Activated CD8-positive, alpha-beta memory T cell treated with anti-CD3 and anti-CD28 coated beads for 48 hours (primary cell): ENCODE measurements at places on chromosomes 1 and 21.

GRCh38 chr1:109482791-109483671 lies 674 bp upstream of the ATXN7L2 start:
- DNase-seq = no peak

- no peak for DNase-seq
Measured at GRCh38 chr1:155890251-155890650, 20.9 kb downstream of the RIT1 start.

DNA sequence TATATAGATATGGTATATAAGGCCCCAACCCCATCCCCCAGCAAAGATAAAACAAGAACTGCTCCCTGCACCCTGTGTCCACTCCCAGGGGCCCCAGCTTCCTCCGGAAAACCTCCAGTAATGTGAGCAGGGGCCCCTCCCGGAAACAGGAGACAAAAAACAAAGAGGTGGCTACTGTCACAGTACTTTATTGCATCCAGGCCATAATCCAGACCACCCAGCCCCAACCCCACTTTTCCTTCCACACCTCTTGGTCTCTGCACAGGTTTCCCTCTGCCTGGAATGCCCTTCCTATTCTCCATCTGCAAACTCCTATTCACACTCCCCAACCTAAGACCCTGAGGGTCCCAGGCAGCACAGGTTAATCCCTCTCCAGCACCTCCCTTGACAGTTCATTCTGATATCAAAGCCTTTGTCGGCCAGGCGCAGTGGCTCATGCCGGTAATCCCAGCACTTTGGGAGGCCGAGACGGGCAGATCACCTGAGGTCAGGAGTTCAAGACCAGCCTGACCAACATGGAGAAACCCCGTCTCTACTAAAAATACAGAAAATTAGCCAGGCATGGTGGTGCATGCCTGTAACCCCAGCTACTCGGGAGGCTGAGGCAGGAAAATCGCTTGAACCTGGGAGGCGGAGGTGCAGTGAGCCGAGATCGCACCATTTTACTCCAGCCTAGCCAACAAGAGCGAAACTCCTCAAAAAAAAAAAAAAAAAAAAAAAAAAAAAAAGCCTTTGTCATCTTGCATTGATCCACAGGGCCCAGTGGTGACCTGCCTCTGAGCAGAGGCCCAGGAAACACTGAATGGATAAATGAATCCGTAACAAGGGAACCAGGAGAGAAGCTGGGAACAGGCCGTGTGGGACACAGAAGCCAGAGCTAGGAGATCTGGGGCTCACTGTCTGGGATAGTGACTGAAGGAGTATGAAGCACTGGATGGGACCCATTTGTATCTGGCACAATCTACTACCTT lies 2.3 kb upstream of the AUNIP start:
- DNase-seq = no peak

DNA sequence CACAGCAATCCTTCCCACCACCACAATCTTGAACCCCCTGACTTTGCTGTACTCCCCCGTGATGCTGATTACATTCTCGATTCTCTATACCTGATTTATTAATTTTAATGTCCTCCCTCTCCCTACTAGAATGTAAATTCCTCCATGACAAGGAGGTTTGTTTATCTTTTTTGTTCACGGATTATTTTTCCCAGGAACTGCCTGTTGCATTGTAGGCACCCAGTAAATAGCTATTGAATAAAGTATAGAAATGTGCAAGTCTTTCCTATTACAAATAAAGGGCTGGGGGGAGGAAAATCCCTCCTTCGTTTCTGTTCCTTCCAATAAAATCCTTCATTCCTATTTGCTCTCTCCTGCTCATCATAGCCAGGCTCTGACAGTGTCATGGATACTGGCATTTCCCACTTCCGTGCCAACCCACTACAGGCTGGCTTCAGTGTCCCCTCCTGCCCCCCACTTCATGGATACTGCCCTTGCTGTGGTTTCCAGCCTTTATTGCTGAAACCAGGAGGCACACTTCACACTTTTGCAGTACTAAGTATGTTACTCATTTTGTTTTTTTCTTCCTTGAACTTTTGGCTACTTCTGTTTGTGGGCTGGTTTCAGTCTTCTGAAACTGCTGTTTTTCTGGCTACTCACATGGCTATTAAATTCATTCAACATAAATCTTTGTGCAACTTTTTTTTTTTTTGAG lies 7.5 kb downstream of the KIF1B start:
- DNase-seq = no peak

DNA sequence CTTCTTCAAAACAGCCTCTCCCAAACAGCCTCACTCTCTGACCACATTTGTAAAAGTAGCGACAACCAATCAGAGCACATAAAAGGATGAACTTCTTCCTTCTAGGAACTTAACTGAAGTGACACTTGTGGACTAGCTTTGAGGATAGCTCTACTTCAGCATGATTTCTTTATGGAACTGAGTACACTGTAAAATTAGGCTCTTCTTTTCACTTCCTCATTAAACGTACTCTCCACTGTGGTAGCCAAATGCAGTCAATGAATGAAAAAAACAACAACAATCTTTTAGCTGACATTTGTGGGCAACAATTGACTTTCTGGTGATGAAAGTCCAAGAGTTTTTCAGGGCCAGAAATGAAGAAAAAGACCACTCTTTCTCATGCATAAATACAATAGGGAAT lies 9.6 kb downstream of the LRRC53 start:
- DNase-seq = no peak

GRCh38 chr21:29025328-29025713 lies 853 bp downstream of the USP16 start:
- DNase-seq = no peak
